Cardiac atrium fibroblast (primary cell): ENCODE measurements at places on chromosomes 2 and 18. TPM values are rescaled to one million over a fixed set of nuclear protein-coding genes. Genes with fewer than 3 reads are reported as not detected.

Gene FOXD4L1
- total RNA-seq, result 0.16 TPM in 1 of 2 replicates, not detected in the other

Gene DNAJC5G
- total RNA-seq, result not detected in 2 replicates

Gene TMEM178A
- total RNA-seq, result 5.7 TPM in 1 of 2 replicates, not detected in the other

Gene PTPRM
- total RNA-seq, result 51.1 and 66.9 TPM in 2 replicates

Gene ALPP
- total RNA-seq, result not detected in 2 replicates

Gene LINC00305
- total RNA-seq, result not detected in 2 replicates

Gene ACKR3
- 6.9 and 13.3 TPM in 2 replicates for total RNA-seq

Gene ASB18
- not detected in 2 replicates for total RNA-seq

Gene PSTPIP2
- 1.8 and 3.1 TPM in 2 replicates for total RNA-seq

Gene INHBB
- total RNA-seq, result 4.0 and 7.6 TPM in 2 replicates

Gene ANKAR
- 0.97 and 4.3 TPM in 2 replicates for total RNA-seq

Gene ASAP2
- 25.8 and 27.3 TPM in 2 replicates for total RNA-seq

Gene KIAA2012
- total RNA-seq, result not detected in 2 replicates

Gene PLEKHH2
- total RNA-seq, result 0.90 and 1.8 TPM in 2 replicates

Gene TRABD2A
- total RNA-seq, result 1.1 and 2.2 TPM in 2 replicates

Gene AKAIN1
- total RNA-seq, result not detected in 2 replicates

Gene LYG1
- not detected in 2 replicates for total RNA-seq

Gene FOSL2
- total RNA-seq, result 78.5 and 80.8 TPM in 2 replicates

Gene SKA1
- total RNA-seq, result 2.7 and 5.5 TPM in 2 replicates

Gene DUSP28
- 2.8 and 2.9 TPM in 2 replicates for total RNA-seq

Gene POLR1B
- total RNA-seq, result 11.5 and 12.8 TPM in 2 replicates

Gene CCDC85A
- under 0.01 and 0.36 TPM in 2 replicates for total RNA-seq

Gene FIGN
- 0.36 and 0.81 TPM in 2 replicates for total RNA-seq

Gene FARSB
- total RNA-seq, result 13.9 and 16.8 TPM in 2 replicates

Gene PIAS2
- total RNA-seq, result 14.4 and 19.6 TPM in 2 replicates

Gene CHRND
- not detected in 2 replicates for total RNA-seq

Gene DQX1
- total RNA-seq, result not detected in 2 replicates
